ENCODE measurements at places on chromosomes 3 and 15.
A peak's percentile ranks its signal among the peaks of the same experiment; 100 is the strongest.

GRCh38 chr15:63114465-63114864, 7.2 kb upstream of the LACTB start:
- no peak for DNase-seq

GRCh38 chr15:49179433-49180190, 9.6 kb downstream of the GALK2 start:
- no peak for DNase-seq

DNA sequence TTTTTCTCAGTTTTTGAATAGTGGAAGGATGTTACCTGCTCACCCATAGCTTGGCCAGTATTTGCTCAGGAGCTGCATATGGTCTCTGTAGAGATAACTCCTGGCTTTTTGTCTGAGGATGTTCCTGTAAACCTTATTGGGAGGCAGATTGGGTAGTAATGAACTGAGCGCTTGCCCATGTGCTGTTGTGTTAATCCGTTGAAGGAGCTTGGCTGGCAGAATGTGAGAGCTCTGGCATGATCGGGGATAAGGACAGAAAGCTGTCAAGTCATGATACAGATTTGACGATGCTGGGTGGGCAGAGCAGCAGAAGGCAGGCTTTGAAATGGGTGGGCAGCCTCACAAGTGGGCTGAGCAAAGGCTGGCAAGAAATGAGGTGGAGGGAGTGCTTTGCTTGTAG, 27.4 kb downstream of the SH3GL3 start:
- DNase-seq: no peak

- DNase-seq: no peak
These were observed 52.6 kb upstream of the ATP11B start for GRCh38 chr3:182740710-182741109.

DNA sequence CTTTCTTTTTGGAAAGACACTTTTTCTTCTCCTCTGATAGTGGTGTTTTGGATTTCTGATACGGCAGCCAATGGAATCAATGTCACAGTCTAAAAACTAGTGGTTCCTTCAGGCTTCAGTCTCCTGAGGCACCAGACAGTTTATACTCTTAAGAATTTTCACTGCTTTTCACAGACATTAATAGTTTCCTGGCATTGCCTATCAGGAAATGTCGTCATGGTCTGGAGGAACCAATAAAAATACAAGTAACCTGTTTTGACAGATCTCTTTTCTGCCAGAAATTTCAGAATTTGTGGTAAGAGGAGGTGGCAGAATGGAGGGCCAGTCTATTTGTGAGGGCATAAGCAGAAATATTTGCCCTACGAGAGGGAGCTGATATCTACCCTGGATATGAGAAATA, 44.8 kb downstream of the FILIP1L start:
- no peak for DNase-seq

GRCh38 chr3:151592287-151592686, 131.4 kb upstream of the IGSF10 start:
- DNase-seq: no peak

GRCh38 chr15:48541341-48542278, 103.9 kb downstream of the FBN1 start:
- peak; percentile 64 for DNase-seq

DNA sequence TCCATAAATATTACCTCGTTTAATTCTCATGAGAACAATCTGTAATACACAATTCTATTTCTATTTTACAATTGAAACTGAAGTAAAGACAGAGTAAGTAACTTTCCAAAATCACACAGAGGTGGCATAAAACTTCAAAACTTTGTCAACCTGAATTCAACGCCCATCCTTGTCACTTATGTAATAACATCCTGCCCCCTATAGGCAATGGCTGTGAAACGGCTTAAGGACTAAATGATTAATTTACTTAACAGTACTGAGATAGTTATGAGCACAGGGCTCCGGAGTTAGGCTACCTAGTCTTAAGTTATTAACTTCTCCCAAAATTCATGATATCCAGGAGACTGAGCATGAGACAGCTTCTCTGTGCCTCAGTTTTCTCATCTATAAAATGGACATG, 293.1 kb upstream of the CHRM5 start:
- DNase-seq: no peak

DNA sequence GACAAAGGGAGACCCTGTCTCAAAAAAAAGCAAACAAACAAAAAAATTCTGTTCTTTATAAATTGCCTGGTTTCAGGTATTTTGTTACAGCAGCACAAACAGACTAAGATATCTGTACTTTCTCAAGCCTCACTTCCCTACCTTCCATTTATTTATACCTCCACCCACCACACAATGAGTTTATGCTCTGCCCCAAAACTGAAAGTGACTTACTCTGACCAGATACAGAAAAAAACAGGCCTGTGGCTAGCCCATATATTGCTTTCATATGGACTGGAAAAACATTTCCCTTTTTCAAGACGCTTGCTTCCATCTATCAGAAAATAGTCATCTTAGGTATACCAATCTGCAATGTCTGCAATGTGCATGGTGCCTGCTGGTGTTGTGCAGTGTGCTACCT, 8.7 kb upstream of the GPD1L start:
- no peak for DNase-seq
